Pulmonary artery endothelial cell (primary cell): ENCODE measurements at places on chromosomes 2 and 18. TPM values are rescaled to one million over a fixed set of nuclear protein-coding genes. Genes with fewer than 3 reads are reported as not detected.

DNA sequence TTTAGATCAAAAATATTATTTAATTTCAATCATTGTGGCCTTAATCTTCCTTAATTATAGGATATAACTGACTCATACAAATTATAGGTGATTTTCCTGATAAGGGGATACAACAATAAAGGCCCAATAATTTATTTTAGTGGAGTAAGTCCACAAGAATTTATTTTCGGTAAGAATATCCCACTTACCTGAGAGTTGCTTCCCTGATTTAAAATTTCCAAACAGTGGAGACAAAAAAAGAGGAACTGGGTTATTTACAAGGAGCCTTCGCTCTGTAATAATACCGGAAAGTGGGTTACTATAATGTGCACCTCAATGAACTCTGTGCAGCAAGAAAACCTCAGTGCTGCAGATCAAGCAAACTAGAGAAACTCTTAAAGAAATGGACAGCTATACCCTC is 42.2 kb downstream of the FEZ2 start:
- DNase-seq = no peak

Gene C2orf81
- 0.13 and 0.28 TPM in 2 replicates for total RNA-seq

GRCh38 chr2:144469798-144470197 is 50.1 kb downstream of the ZEB2 start:
- DNase-seq = no peak

DNA sequence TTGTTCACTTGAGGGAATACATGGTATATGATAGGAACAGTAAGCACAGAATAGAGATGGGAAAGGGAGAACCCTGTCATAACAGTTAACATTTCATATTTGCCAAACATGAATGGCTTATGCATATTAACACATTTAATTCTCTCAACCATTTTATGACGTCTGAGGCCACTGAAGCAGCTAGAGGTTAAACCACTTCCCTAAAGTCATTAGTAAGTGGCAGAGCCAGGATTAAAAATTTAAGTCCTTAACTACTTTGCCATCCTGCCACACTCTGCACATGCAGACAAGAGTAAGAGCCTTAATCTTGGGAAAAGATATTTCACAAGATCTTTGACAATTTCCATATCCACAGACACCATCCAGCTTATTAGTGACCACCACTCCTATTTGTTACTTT is 2.1 kb downstream of the LIPT1 start:
- no peak for DNase-seq

Gene NIFK
- total RNA-seq = 50.4 and 54.0 TPM in 2 replicates
